Lung microvascular endothelial cell (primary cell): ENCODE measurements at places on chromosomes 2 and 18.
A peak's percentile ranks its signal among the peaks of the same experiment; 100 is the strongest.

DNA sequence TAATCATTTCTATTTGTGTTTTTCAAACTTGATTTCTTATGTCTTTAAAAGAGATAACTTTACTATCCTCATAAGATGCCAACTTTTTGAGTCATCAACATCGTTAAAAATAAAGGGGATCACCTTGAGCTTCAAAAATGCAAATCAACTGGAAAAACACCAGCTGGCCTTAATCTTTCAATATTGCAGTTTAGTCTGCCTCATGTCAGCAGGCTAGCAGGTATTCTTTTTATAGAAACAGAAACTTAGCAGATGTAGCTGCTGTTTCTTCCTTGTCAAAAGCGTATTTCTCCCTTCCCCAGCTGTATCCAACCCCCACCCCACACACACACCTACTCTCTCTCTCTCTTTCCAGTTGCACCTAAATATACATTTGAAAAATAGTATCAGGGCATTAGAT lies 154.1 kb upstream of the ZNF804A start:
- DNase-seq: no peak

DNA sequence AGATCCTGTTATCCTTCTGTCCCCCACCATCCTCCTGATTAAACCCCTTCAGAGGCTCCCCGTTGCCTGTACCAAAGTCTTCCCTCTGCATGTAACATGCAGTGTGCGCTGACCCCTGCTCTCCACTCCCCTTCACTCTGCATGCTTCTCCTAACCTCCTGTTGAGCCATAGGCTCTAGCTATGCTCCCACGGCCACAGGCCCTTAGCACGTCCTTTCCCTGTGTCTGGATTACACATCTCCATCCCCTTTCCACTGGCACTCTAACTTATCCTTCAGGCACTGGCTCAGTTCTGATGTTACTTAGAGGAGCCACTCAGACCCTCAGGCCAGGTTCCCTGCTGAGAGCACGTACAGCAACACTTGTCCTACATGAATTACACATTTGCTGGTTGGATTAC lies 29.4 kb upstream of the EDAR start:
- DNase-seq: no peak

GRCh38 chr2:140422759-140423158 lies 1642.6 kb upstream of the NXPH2 start:
- DNase-seq: no peak

- no peak for DNase-seq
Observed at GRCh38 chr2:134482766-134483340, 229.0 kb downstream of the MGAT5 start.

GRCh38 chr18:54806526-54806925 lies 21.8 kb upstream of the RAB27B start:
- peak; percentile 22 for DNase-seq

GRCh38 chr2:190065839-190066238 lies 3.3 kb upstream of the MSTN start:
- DNase-seq: no peak

DNA sequence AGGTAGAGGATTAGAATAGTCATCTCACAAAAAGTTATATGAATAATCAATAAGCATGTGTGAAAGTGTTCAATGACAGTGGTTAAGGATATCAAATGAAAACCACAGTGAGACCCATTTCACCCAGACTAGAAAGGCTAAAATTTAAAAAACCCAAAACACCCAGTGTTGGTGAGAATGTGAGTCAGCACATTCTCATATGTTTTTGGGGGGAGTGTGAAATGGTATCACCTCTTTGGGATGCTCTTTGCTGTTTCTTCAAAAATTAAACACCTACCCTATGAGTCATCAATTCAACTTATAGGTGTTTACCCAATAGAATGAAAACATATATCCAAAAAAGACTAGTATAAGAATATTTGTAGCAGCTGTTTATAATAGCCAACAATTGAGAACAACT lies 69.8 kb downstream of the MAP3K20 start:
- no peak for DNase-seq

DNA sequence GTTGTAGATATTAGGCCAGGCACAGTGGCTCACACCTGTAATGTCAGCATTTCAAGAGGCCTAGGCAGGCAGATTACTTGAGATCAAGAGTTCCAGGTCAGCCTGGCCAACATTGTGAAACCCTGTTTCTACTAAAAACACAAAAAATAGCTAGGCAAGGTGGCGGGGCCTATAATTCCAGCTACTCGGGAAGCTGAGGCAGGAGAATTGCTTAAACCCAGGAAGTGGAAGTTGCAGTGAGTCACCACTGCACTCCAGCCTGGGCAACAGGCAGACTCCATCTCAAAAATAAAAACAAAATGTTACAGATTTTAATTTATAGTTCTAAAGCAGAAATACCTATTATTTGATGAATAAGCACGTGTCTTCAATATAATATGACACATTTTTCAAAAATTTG lies 65.6 kb upstream of the UBXN4 start:
- DNase-seq: peak; percentile 43

- no peak for DNase-seq
Observed at GRCh38 chr2:240947176-240947575, 41.0 kb downstream of the CROCC2 start.

GRCh38 chr2:3379339-3379646 lies 201 bp upstream of the TRAPPC12 start:
- DNase-seq: no peak

DNA sequence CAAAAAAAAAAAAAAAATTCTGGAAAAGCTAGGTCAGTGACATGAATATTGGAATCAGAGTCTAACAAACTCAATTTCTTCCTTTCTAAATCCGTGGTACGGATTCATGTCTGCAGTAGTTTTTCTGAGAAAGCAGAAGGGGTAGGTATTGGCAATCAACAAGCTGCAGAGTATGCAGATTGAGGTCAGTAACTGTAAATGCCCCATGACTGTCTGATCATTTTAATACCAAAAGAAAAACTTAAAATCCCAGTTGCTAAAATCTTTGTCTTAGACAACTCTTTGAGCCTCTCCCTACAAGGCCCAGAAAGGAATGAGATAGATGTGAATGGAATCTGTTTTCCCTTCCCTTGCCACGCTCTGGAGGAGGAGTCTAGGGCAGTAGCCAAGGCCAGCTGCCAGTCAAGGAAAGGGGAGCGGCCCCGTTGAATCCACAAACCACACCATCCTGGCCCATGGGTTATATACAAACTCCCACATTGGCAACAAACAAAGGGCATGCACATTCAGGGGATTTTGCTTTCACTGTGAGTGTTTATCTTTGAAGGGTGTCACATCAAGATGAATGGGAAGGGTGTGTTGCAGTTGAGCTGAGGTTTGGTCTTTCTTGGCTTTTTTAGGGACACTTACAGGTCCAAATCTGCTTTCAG lies 6.1 kb upstream of the CASP8 start:
- DNase-seq: no peak

GRCh38 chr2:9975328-9975727 lies 23.8 kb downstream of the GRHL1 start:
- peak; percentile 27 for DNase-seq

DNA sequence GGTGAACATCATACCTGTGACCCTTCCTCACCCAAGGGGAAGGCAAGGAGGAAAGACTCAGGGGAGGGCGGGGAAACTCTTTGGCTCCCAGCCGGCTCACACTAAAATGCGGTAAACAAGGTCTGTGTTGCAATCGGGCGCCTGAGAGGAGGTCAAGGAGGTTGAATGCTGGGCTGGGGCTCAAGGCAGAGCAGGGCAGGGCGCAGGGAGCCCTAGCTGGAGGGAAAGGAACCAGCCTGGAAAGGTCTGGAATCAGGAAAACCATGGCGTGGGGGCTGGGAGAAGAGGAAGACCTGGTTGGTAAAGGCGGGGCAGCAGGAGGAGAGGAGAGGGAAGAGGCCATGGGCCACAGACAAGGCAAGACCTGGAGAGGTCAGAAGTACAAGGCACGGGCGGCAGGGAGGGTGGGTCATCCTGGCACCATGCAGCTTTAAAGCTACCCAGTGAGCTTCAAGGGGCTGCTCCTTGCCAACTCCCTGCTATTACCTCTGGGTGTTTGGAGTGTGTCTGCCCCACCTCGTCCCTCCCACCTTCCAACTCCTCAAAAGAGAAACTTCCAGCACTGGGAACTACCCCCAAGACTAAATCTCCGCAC lies 4.8 kb upstream of the TMEM37 start:
- no peak for DNase-seq

DNA sequence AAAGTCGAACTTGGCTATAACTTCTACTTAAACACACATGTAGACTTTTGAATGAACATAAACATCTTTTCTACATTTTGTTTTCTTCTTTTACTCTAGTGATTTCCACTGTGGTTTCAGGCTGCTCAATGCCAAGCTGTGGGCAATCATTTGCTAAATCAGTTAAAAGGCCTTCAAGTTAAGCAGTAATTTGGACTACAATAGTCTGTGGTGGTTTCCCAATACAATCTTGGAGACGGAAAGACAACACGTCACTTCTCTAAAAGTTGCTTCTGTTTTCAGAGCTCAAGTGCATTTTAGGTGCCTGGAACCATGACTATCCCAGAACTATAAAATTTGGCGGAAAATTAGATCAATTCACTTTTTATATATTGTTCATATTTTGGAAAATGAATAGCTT lies 69.4 kb downstream of the TXNL1 start:
- no peak for DNase-seq

DNA sequence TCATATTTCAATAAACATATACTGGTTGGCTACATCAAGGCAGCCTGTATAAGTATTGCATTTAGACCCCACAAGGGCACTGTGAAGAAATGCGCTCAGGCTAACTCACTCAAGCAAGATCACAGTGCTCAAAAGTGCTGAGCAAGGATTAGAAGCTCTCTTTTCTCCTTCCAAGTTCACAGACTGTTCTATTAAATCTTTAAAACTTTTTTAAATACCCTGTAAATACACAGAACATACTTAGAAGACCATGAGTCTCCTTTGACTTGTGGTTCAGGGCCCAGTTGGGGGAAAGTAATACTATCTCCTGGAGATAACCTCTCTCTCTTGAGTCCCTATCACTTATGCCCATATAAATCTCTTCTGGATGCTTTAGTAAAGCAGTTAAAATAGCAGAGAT lies 152.9 kb downstream of the SP3 start:
- DNase-seq: no peak

- no peak for DNase-seq
Observed at GRCh38 chr2:241816431-241817121, 7.6 kb downstream of the NEU4 start.

GRCh38 chr2:84946204-84947009 lies 24.6 kb upstream of the KCMF1 start:
- peak; percentile 40 for DNase-seq

- peak; percentile 74 for DNase-seq
Observed at GRCh38 chr2:241859436-241860183, 916 bp upstream of the PDCD1 start.

- no peak for DNase-seq
Observed at GRCh38 chr18:23331091-23331920, 121.8 kb upstream of the RIOK3 start.

- no peak for DNase-seq
Observed at GRCh38 chr2:241977557-241978300, 108.2 kb downstream of the RTP5 start.

GRCh38 chr2:38264396-38265221 lies 112.5 kb downstream of the ATL2 start:
- no peak for DNase-seq

DNA sequence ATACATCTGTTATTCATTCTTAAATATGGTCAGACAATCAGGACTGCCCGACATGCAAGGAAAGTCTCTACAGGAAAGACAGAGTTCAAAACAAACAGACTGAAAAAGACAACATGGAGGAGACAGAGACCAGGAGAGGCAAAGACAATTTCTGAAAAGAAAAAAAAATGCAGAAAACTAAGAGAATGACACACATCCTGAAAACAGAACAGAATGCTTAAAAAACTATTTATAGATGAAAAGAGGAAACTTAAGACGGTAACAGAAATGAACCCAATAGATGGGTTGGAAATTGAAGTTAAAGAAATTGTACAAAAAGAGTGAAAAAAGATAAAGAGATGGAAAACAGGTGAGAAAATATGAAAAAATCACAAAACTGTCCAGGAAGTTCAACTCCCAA lies 95.7 kb downstream of the BCL2 start:
- no peak for DNase-seq

GRCh38 chr2:163191372-163191771 lies 352.8 kb upstream of the KCNH7 start:
- DNase-seq: peak; percentile 57

DNA sequence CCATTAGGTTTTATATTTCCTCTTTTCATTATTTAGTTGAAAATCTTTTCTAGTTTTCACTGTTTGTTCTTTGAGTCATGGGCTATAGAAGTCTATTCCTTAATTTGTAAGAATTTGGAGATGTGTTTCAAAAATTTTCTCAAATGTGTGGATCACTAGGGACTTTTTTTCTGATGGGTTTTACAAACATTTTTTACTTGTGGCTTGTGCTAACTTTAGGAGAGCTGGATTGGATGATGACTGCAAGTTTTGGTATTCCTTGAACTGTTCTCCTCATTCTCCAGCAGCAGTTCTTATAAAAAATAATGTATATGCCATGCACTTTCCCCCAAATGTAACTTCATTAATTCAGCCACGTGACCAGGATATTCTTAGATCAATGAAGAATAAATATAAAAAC lies 94.7 kb upstream of the CWC22 start:
- DNase-seq: no peak

DNA sequence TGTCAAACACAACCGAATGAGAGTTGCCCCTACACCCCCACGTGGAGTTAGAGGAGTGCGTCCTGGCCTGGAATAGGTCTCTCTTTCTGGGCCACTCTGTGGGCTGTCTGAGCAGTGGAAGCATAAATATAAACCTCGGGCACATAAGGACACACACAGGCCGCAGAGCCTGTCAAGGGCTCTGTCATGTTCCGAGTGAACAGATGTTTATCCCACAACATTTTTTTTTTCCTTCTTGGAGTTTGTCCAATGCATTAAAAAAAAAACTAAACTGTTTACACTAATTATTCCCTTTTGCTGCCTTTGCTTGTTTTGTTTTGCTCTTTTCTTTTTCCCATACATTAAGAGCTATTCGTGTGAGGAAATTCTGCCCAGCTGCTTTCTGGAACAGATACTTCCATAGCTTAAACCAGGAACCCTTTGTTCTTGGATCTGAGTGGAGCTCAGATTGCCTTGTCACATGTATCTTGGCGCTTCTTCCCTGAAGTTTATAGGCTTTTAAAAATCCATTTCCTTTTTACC lies 228.3 kb upstream of the FOSL2 start:
- no peak for DNase-seq

GRCh38 chr18:9215221-9215933 lies 78.8 kb downstream of the ANKRD12 start:
- no peak for DNase-seq
